ENCODE measurements at places on chromosomes 6 and 20. TPM values are rescaled to one million over a fixed set of nuclear protein-coding genes. Genes with fewer than 3 reads are reported as not detected.
A peak's percentile ranks its signal among the peaks of the same experiment; 100 is the strongest.

DNA sequence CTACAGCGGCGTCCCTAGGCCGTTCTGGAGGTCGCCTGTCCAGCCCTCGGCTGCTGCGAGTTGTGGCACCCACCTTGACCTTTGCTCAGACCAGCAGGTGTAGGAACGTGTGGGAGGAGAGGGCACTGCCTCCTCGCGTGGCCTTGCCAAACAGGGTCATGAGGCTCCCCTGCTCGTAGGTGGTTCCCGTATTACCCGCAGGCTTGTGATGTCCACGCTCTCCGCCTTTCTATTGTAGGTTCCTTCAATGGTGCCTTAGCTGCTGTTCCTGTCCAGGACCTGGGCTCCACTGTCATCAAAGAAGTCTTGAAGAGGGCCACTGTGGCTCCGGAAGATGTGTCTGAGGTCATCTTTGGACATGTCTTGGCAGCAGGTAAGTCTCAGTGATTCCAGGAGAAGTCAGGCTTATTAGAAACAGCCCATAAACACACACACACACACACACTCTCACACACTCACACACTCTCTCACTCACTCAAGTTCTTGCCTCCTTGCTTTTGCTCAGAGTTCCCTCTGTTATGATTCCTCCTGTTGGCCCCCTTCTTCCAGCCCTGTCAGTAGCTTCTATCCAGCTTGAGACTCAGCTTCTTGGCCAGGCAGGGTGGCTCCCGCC is 942 bp downstream of the ACAT2 start:
- H3K36me3 ChIP-seq: peaks cover 24% of the 10 kb centered on the region
- no peaks in the 10 kb centered on the region for H3K27me3 ChIP-seq
- H3K27ac ChIP-seq: peak overlapping the region; percentile 89
- peak overlapping the region; percentile 90 for H3K4me3 ChIP-seq
- peaks cover 32% of the 10 kb centered on the region for H3K4me1 ChIP-seq

DNA sequence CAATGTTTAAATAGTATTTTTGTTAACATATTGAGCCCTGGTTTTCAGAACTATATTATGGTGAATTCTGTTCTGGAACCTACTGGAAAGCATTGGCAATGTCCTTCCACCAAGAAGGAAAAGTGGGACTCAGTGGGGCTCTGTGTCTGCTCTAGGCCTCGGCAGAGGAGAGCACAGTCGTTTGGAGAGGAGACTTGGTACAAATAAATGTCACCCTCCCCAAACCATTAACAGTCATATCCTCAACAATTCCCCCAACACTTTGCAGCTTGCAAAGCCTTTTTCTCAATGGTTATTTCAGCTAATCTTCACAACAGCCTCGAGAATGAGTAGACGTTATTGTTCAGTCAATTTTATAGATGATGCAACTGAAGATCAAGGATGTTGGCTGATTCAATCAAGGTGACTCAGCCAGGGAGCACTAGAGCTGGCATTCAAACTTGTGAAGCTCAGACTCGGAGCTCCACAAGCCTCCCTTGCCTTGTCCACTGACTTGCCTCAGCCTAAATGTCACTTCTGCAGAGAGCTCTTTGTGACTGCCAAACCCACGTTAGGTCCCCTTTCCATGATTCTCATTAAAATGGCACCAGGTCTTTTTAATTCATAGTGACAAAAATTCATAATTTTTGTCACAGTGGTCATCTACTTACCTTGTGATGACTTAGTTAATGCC is 60.6 kb downstream of the TOX2 start:
- H3K27ac ChIP-seq: peak overlapping the region; percentile 32
- DNase-seq: no peak
- H3K4me1 ChIP-seq: peaks cover 6% of the 10 kb centered on the region
- H3K4me3 ChIP-seq: no peak overlapping the region
- peaks cover 7% of the 10 kb centered on the region for H3K36me3 ChIP-seq

C20orf202 gene
- total RNA-seq: not detected

MAFB gene
- total RNA-seq: 0.64 TPM

Measured in natural killer cell treated with Interleukin-12 subunit alpha and Interleukin-12 subunit beta and Interleukin-15 and Interleukin-18, amount 100 ng/mL, for 72 hours (primary cell).